ENCODE measurements at places on chromosomes 7 and 10.

DNA sequence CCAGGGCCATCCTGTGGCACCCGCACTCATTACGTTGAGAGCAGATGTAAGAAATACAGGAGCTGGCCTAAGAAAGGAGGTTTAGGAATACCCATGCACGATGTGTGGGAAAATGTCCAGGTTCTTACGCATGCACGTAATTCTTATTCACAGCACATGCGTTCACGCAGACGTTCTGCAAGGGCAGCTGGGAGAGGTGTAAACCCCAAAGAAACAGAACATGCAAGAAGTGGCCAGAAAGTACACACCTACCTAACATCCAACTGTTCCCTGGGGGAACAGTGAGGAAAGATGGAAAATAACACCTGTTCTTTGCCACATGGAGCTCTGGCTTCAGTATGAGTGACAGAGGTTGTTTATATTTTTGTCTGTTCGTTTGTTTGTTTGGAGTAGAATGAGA, 285.6 kb downstream of the PRPF18 start:
- no peak for DNase-seq

DNA sequence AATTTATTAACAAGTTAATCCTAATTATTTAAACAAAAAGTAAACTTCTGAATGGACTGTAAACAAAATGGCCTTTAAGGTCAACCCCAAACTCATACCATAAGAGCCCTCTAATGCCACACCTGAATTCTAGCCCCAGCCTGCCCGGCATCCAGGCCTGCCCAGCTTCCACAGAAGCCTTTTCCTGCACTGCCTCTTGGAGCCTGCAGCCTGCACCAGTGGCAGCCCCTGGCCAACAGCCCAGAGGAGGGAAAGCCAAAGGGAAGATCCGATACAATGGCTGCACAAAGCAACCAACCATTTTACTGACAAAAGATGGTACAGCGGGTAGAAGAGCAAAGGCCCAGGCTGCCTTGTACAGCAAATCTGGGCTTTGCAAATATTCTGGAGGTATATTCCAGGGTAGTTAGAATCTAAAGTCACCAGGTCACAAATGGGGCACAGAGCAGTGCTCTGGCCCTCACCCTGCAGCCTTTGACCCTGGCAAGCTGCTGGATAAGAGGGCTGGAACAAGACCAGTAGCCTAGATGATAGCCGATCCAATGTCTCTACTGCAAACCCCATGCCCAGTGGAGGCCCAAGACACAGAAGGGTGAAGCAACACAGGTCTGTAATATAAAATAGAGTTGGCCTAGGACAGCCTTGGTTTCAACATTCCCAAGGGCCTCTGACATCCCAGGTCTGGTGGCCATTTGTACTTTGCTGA, 12.5 kb upstream of the CH25H start:
- no peak for DNase-seq

DNA sequence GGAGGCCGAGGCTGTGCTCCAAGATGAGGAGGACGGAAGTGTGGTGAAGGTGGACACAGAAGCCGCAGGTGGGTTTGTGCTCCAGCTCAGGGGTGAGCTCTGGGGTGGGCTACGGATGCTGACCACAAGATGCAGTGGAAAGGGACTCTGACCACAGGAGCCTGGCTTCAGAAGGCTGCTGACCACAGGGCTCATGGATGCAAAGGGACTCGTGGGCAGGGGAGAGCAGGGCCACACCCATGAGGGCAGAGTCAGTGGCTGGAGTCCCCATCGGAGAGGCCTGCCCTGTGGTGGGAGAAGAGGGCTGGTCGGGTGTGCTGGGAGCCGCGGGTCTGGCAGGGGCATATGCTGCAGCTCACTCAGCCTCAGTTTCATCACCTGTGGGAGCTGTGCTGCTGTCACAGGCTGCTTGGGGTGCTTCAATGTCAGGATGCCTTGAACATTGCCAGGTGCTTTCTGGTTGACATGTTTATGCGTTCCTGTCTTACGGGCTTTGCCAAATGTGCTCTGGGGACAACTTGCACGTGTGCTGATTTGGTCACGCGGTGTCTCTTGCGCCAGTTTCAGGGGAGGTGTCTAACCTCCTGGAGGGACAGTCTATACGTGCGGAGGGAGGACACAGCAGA, 13.7 kb downstream of the SCART1 start:
- no peak for DNase-seq

- no peak for DNase-seq
Measured at GRCh38 chr10:101040061-101040460, 9.0 kb downstream of the SFXN3 start.

- DNase-seq: no peak
Measured at GRCh38 chr7:50982626-50983025, 199.9 kb upstream of the GRB10 start.

Measured in activated CD8-positive, alpha-beta memory T cell treated with anti-CD3 and anti-CD28 coated beads for 1 hour (primary cell).